Motor neuron (in vitro differentiated cells): ENCODE measurements at places on chromosomes 1 and 21. TPM values are rescaled to one million over a fixed set of nuclear protein-coding genes. Genes with fewer than 3 reads are reported as not detected.

Gene POTED
- not detected in 2 replicates for total RNA-seq

Gene IL20
- total RNA-seq: not detected in 2 replicates

Gene CACHD1
- total RNA-seq: 37.2 and 37.7 TPM in 2 replicates

DNA sequence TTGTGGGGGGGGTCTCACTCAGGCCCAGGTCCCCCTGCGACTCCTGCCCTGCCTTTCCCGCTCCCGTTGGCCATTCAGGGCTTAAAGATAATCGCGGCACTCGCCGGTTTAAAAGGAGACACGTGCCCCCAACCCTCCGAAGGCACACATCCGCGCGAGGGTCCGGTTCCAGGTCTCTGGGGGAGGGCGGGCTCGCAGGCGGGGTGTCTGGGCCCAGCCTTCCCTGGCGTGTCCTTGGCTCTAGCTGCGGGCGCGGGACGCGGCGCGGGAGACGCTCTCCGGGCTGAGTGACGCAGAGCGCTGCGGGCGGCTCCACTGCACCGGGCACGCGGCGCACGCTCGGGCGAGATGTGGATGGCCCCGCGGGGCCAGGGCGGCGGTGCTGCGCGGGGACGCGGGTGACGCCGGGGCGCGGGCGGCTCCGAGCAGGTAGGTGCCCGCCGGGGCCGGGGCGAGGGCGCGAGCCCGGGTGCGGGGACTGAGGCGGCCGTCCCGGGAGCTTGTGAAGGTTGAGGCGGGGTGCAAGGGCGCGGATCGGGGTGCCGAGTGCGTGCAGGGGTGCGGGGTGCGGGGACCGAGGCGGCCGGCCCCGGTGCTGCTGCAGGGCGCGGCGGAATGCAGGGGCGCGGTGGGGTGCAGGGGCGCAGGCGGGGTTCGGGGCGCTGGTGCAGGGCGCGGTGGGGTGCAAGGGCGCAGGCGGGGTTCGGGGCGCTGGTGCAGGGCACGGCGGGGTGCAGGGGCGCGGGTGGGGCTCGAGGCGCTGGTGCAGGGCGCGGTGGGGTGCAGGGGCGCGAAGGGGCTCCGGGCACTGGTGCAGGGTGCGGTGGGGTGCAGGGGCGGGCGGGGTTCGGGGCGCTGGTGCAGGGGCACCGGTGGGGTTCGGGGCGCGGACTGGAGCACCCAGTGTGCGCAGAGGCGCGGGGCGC lies 3.3 kb upstream of the TRPM2 start:
- peak; percentile 51 for ATAC-seq

GRCh38 chr1:73160759-73161158 lies 878.4 kb upstream of the NEGR1 start:
- no peak for ATAC-seq

- no peak for ATAC-seq
Measured at GRCh38 chr1:163412221-163412620, 90.5 kb downstream of the NUF2 start.

DNA sequence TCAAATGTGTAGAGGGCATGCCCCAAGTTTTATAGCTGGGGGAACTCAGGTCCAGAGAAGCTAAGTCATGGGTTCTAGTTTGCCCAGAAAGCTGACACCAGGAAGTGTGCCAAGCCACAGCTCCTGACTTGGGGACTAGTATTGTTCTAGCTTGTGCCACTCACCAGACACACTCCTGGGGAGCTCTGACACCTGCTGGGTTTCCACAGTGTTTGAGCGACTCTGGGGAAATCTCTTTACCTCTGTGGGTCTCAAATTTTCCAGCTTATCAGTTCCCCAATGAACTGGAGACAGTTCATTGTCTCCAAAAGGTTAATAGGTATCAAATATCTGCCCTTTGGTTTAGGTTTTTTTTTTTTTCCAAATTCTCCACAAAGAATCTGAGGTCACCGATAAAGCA lies 4.2 kb downstream of the KISS1 start:
- no peak for ATAC-seq

DNA sequence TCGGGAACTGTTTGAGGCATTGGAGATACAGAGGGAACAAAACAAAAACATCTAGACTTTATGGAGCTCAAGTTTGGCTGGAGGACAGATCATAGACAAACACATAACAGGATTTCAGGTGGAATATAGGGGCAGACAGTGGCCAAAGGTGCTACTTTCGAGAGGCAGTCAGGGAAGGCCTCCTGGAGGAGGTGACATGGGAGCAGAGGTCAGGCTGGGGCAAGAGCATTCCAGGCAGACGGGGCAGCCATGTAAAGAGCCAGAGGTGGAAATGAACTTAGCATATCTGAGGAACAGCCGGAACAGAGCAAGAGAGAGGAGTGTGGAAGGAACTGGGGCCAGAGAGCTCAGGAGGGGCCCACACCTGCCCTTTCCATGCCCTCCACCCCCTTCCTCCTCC lies 122.3 kb downstream of the DMRTB1 start:
- no peak for ATAC-seq

GRCh38 chr1:84743896-84744295 lies 53.6 kb upstream of the SSX2IP start:
- no peak for ATAC-seq

- ATAC-seq: no peak
Measured at GRCh38 chr1:62716397-62716796, 28.2 kb upstream of the DOCK7 start.

- no peak for ATAC-seq
Measured at GRCh38 chr1:156241311-156241811, 623 bp upstream of the BGLAP start.

- ATAC-seq: no peak
Measured at GRCh38 chr1:54280651-54281050, 80.7 kb downstream of the MRPL37 start.

GRCh38 chr1:25952841-25953401 lies 44.9 kb downstream of the PAFAH2 start:
- ATAC-seq: no peak

GRCh38 chr1:197466813-197467212 lies 198.8 kb downstream of the CRB1 start:
- no peak for ATAC-seq

DNA sequence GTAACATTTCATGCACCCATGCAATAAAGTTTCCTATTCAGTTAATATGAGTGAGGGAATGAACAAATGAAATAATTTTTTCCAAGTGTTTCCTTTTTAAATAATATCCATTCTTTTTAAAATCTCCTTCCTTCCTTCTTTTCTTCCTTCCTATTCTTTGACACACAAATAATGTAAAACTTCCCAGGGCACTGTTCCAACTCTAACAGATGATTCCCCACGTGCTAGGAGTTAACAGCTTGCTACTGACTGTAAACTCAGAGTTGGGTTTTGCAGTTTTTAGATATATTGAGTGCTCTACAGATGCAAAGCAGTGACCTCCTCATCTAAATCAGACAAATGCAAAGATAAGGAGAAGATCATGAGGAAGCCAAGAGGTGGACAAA lies 54.0 kb upstream of the POU2F1 start:
- no peak for ATAC-seq

DNA sequence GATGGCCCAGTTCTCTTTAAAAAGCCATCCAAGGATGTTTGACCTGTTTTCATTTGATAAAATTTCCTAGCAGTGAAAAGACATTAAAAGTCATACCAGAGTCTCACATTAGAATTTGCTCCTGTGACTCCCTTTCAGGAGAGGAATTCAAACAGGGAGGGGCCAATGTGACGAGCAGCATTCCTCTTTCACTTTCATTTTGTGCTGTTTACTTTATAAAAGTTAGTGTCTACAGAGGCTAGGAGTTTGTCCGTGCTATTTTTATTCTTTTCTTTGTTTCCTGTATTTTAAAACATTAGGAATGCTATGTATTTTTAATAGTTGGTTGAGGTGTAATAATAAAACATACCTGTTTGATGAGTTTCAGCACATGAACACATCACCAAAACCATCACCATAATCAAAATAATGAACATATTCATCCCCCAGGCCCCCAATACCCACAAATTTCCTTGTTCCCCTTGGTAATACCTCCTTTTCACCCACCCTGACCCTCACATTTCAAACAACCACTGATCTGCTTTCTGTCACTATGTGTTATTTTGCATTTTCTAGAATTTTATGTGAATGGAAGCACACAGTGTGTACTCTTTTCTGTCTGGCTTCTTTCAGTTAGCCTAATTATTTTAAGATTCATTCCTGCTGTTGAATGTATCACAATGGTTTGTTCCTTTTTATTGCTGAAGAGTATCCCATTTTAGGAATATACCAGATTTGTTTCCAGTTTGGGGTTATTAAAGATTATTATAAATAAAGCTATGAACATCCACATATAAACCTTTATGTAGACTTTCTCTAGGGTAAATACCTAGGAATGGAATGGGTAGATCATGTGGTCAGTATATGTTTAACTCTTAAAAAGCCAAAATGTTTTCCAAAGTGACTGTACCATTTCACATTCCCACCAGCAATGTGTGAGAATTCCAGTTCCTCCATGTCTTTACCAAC lies 129.5 kb downstream of the TENT5C start:
- ATAC-seq: peak; percentile 94

GRCh38 chr1:211521102-211521815 lies 29.3 kb upstream of the RD3 start:
- no peak for ATAC-seq

DNA sequence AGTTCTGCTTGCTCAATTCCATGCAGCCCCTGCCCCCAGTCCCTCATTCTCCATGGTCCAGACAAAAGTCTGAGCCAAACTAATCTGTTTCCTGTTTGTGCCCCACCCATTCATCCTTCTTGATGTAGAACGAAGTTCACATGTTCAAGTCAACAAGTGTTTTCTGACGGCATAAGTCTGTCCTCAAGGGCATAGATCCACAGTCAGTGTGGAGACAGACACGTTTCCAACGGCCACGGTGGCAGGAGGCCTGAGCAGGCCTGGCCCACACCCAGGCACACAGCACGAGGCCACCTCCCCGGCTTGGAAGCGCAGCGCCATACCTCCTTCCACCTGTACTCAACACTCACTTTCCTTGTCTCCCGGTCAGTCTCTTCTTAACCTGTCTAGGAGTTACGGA lies 16.1 kb downstream of the ADORA1 start:
- no peak for ATAC-seq

DNA sequence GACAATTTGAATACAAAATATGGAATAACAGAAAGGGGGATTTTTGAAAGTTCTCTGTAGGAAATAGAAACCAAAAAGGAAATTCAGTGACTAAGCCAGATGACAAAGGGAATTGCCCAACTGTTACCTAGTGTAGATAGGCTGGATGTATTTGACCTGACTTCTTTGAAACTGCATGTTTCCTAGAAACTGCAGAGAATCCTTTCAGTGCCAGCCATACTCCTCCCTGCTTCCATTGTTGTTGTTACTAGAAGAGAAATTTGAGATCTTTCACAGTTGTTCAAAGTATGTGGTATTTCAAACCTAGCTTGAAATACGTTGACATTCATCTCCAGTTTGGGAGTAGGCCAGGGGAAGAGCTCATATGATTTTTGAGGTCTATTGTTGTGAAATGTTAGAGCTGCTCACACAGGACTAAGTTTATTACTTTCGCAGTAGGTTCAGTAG lies 1.8 kb upstream of the GBP5 start:
- ATAC-seq: peak; percentile 59

DNA sequence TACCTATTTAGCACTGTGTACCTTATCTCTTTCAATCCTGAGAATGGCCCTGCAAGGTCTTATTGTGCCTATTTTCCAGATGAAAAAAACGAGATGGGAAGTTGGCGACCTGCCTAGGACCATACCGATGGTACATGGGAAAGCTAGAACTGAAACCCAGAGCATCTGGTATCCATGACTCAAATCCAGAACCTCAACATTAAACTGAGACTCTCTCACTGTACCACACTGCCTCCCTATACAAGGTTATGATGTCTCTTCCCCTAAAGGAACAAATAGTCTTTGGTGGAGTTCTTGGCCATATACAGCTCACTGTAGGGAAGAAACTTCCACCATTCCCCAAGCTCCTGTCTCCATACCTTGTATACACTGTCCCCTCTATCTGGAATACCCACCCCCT lies 110.7 kb downstream of the TNR start:
- ATAC-seq: no peak

GRCh38 chr21:33916200-33916567 lies 580 bp upstream of the ATP5PO start:
- no peak for ATAC-seq

DNA sequence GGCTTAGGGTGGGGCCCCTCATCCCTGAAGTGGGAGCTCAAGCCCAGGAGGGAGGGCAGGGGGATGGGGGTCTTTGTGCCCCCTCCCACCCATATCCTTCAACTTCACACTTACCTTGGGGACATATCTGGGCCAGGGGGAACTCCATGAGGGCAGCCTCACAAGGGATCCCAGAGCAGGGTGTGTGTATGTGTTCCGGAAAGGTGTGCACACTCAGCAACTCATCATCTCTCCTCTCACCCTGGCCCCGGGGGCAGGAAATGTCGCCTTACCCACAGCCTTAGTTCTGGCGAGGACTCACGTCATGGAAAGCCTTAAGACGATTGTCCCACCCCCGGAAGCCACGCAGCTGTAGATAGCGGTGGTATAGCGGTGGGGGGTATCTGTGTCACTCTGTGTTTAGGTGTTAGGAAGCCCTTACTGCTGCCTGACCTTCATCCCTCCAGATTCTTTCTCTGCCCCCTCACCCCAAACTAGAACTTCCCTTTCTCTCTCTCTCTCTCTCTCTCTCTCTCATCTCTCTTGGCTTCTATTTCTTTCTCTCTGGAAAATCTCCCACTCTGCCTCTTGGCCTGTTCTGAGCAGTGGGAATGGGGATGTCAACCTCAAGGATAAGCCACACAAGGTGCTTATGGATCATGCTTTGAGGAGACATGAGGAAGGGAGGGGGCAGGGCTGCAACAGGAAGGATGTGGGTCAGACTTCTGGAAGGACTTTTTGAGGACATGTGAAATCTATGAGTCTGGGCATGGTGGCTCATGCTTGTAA lies at the start of gene SH2D2A:
TSS of gene SH2D2A (minus strand) at position 288 of the 768 bp plus-strand sequence. CDS start at position 148, 140 bp downstream.
- no peak for ATAC-seq

DNA sequence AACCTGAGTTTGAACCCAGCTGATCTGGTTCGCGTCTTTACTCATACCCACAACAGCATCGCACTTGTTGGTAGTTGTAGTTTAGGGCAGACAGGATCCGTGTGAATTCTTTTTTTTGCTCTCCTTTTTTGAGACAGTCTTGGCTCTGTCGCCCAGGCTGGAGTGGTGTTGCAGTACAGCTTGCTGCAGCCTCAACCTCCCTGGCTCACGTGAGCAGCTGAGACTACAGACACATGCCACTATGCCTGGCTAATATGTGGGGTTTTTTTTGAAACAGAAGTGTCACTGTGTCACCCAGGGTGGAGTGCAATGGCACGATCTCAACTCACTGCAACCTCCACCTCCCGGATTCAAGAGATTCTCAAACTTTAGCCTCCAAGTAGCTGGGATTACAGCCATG lies 7.9 kb downstream of the TAF13 start:
- ATAC-seq: no peak

DNA sequence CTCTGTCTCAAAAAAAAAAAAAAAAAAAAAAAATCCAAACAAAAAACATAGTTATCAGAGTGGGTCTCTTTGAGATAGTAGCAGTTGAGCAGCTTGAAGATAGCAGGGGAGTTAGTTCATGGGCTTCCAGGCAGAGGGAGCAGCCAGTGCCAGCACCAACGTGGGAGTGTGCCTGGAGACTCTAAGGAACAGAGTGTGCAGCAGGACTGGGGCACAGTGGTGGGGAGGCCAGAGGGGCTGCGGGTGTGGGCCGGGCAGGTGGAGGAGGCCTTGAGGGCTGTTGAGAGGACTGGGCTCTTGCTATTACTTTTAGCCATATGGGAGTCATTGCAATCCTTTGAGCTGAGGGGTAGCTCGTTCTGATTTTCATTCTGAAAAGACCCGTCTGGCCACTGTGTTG lies 63.8 kb downstream of the RYR2 start:
- no peak for ATAC-seq
